ENCODE measurements at places on chromosomes 2 and 18.

DNA sequence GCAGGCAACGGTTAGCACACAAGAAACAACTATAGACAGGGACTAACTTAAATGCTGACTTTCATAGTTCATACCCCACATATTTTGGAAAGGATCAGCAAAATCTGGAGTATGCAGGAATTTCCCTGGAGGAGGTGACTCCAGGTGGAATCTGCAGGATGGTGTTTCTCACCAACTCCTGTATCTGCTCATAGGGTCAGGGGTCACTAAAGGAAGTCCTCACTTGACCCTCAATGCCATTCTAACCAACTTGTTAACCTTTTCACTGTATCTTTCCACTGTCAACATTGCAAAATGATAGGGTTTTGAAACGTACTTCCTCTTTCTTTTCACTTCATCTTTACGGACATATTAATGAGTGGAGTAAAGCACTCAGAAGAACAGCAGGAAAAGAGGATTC, 207.0 kb upstream of the CXCR4 start:
- DNase-seq: no peak

DNA sequence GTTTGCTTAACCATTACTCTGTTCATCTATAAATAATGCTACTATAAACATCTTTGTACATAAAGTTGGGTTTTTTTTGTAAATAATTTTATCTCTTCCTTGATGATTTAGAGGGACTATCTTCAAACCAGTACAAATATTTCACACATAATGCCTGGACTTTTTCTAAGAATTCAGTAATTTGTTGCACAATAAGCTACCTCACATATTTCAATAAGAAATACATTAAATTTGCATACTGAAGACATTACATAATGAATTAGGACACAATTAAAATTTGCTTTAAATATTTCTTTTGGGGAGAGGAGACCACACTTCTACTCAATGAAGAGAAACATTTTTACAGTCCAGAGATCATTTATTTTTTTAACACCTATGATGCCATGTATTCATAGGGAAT, 7.2 kb upstream of the ROCK1 start:
- DNase-seq: no peak

DNA sequence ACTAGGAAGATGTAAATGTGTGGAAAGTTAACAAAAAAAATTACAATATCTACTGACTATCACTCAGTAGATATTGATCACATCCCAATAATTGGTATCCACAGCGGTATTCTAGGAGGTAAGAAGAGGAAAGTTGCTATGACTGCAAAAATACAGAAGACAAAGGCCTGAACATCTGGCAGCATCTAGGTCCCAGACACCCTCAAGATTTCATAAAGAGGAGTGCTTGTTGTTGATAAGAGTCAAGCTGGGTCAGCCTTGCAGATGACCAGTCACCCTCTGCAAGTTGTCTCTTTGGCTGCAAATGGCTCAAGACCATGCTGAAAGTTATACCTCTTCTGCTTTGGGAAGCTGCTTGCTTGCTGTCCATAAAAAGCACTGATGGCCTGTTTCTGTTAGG, 228.4 kb upstream of the FBXO11 start:
- DNase-seq: no peak

DNA sequence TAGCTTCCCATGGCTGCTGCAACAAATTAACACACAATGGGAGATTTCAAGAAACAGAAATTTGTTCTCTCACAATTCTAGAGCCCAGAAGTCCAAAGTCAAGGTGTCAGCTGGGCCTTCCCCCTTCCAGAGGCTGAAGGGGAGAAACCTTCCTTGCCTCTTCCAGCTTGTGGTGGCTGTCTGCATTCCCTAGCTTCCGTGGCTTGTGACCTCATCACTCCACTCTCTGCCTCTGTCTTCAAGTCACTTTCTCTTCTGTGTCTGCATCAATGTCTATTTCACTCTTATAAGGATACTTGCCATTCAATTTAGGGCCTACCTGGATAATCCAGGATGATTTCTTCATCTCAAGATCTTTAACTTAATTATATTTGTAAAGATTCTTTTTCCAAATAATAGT, 16.8 kb upstream of the SRBD1 start:
- DNase-seq: peak; percentile 21

DNA sequence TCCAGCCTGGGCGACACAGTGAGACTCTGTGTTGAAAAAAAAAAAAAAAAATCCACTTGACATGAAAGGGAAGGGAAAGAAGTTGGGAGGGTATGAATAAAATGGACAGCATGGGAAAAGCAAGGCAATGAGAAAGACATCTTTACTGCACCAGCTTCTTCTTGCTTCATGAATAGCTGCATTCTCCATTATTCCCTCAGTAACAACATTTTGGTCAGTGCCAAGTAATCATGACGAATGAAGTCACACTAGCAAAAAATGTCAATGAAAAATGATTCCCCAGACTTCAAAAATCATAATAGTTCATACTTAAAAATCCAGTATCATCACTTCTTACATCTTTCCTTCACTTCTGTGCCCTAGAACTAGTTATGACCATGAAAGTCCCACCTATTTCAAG, 30.4 kb downstream of the ADAM17 start:
- no peak for DNase-seq

DNA sequence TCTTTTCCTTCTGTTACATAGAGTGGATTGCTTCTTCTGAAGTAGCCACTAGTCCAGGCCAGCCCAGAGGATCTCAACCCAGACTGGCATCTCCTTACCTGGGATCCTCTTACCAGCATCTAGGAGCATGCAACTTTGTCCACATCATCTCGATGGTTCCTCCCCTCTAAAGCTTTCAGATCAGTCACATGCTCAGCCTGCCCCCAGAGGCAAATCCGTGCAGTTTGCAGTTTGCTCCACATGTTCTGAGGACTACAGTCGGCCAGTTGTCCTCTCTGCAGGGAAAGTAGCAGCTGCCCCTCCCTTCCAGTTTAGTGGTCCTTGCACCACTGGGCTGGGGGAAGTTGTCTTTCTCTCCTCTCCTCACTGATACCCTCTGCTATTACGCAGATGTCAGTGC, 259.8 kb upstream of the APCDD1 start:
- no peak for DNase-seq

DNA sequence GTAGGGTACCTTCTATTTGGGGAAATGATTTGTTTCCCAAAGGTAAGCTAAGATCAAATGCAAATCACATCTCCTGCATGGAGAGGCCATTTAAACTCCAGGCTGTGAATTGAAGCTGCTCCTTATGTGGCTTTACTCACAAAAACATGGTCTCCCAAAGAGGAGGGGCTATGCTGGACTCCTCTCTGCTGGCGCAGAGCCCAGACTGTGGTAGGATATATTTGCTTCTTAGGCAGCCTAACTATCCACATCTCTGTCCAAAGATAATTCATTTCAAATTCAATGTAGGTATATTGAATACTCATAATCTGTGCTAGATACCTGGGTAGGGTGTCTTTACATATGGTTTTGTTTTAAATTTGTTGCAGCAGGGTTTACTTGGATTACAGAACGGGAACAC, 358.5 kb downstream of the ALK start:
- DNase-seq: peak; percentile 58

DNA sequence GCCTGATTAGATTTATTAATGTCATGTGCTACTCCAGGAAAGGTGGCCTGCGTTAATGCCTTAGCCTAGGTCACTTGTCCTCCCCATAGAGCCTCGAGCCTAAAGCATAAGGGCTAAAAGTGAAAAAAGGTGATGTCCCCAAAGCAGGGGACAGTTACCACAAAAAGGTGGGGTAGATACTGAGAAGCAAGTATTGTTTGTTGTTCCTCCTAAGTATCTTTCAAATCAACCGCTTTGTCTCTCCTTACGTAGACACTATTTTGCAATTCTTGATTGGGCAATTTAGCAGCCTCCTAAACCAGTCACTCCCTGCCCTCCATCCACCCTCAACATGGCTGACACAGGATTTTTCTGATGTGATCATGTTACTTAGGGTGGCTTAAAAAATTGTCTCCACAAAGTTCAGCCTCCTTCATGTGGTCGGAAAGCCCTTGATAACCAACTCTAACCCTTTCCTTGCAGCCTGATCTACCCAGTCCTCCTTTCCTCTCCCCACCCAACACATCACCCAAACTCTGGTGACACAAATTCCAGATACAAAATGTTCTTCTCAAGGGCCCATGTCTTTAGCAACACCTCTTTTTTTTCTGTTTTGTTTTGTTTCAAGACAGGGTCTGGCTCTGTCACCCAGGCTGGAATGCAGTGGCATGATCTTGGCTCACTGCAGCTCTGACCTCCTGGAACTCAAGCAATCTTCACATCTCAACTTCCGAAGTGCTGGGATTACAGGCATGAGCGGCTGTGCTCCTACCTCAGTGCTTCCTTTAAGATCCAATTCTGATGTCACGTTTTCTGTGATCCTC, 6.9 kb downstream of the INHA start:
- DNase-seq: no peak

- DNase-seq: peak; percentile 48
These were observed 22.7 kb downstream of the GPR55 start for GRCh38 chr2:230902180-230902899.

DNA sequence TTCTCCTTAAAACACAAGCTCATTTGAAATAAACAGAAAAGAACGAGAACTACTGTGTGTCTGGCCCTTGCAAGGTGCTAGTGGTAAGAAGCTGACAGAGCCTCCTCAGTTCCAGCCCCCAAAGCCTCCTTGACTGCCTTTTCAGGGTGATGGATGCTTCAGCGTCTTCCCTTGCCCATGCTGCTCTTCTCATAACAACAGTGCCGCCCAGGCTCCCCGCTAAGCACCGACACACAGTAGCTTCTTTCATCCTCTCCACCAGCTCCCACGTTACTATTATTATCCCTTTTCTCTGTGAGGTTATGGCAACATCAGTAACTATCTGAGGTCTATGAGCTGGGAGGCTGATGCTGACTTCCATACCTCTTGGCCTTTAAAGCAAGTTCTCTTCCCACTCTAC, 418.6 kb downstream of the TSN start:
- no peak for DNase-seq

DNA sequence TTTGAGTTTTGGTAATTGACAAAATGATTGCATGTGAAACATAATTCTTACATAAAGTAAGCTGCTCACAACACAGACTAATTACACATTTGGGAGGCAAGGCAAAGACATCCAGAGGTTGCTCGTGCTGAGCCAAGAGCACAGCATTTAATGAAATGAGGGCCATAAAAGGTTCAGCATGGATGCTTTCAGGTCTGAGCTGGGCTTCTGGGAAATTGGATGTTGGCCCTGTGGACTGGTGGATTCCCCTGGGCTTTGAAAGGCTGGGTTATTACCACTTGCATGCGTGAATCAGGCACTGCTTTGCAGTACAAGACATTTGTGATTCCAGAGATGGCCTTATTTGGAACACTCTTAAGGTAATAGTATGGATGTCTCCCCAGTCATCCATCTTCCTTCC, 533.5 kb upstream of the NRP2 start:
- no peak for DNase-seq

DNA sequence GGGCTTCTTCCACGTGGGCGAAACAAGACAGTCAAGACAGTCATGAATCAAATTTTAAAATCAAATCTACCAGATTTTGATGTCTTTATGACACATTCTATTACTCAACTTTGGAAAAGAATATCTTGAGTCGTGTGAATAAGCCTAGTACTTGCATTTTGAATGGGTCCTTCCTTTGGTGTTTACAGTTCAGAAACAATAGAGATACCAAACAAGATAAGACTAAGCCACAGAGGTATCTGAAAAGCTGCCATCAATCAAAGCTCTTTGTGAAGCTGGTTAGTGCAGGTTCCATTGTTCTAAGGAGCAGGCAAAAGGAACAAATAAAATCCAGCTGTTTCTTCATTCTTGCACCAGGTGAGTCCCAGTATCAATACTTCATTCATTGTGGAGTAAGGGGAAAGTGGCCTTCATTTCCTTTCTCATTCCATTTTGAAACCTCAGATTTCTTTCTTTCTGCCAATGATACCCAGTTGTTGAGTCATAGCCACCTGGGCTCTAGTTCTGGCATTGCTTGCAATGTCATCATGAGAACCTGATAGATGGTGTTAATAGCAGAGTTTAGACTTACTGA, 151.7 kb upstream of the L3MBTL4 start:
- no peak for DNase-seq

GRCh38 chr2:223723954-223724411, 113.4 kb downstream of the AP1S3 start:
- no peak for DNase-seq

DNA sequence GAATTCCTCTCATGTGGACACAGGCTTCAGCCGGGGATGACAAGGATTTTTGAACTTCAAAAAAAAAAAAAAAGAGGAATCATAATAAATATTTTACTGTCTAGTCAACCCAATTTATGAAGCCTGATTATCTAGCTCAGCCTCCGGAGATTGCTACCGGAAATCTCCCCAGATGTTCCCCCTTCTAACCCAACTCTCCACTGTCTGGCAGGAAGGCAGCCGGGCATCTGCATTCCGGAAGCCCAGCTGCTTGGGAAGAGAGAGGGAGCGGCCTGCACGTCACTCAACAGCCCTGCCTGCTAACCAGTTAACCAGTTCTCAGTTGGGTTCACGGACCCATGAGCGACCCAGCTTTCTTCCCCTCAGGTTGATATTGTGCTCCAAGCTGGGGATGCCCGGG, 87.2 kb upstream of the POU3F3 start:
- no peak for DNase-seq

DNA sequence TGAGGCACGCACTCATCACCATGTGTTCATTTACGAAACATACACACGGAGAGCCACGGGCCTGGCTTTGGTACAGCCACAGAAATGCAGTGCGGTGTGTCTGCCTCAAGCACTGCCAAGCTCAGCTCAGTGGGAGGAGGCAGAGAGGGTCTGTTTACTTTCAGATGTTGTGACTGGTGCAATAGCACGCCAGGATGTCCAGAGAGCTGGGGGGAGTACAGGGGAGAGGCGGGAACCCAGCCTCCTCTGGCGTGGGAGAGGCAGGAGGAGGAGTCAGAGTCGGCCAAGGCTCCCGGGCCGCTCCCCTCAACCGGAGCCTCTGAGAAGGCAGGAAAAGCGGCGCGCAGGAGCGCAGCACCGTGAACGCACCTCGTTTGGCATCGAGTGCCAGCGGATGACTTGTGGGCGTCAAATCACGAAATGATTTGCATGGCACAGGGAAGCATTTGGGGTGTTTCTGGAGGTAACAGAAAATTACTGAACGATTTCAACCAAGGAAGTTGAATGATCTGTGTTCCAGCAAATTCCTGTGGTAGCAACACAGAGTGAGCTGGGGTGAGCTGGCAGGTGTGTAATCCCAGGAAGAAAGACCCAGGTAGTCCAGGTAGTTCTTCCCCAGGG, 143.0 kb downstream of the ZNF516 start:
- DNase-seq: peak; percentile 66

- DNase-seq: no peak
These were observed 201.6 kb downstream of the SETBP1 start for GRCh38 chr18:44882163-44882868.

DNA sequence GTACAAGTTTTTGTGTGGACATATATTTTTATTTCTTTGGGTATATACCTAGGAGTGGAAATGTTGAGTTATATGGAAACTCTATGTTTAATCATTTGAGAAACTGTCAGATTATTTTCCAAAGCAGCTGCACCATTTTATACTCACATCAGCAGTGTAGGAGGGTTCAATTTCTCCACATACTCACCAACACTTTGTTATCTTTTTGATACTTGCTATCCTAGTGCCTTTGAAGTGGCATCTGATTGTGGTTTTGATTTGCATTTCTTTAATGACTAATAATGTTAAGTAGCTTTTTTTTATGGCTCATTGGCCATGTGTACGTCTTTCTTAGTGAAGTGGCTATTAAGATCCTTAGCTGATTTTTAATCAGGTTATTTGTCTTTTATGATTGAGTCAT, 64.7 kb upstream of the SLC8A1 start:
- DNase-seq: no peak
